Activated CD4-positive, alpha-beta T cell treated with anti-CD3 and anti-CD28 coated beads, Interleukin-10, Interleukin-2, amounts not matched to agents 100 ng/mL and 50 ng/mL, durations not matched to agents 16 hours and 8 hours (primary cell): ENCODE measurements at places on chromosomes 2 and 18.
A peak's percentile ranks its signal among the peaks of the same experiment; 100 is the strongest.

DNA sequence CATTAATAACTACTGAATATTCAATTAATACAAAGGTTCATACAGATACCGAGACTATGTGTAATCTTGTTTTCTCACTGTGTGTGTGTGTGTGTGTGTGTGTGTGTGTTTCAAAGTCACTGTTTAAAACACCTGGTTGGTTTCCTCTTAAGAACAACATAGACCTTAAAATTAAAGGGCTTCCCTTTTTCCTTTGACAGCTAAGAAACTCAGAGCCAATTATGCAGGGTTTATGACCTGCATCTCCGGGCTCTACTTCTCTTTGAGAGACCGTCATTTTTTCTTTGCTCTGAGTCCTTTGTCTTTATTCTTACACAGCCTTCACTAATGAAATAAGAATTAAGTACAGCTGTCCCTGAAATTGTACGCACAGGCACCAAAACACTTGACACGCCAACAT is 145.6 kb downstream of the HDAC4 start:
- no peak for DNase-seq

- no peak for DNase-seq
Observed at GRCh38 chr2:104408266-104408665, 445.6 kb upstream of the POU3F3 start.

GRCh38 chr18:28961669-28962228 is 784.8 kb upstream of the CDH2 start:
- peak; percentile 19 for DNase-seq

DNA sequence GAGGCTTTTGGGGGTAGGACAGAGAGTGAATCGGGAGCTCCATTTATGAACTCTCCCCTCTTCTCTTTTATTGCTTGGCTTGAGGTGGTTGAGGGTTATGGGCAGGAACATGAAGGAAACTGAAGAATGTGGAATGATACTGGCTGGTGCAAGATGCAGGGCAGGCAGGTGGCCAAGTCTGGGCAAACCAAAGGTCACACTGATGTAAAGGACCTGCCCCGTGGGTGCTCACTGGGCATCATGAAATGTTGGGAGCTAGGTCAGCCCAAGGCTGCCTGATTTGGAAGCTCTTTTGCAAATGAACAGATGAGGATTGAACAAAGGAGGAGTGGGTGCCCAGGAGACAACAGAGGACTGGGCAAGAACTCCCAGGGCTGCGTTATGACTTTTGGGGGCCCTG is 328.9 kb downstream of the CLIP4 start:
- no peak for DNase-seq

GRCh38 chr2:211928201-211928600 is 610.4 kb downstream of the ERBB4 start:
- no peak for DNase-seq

GRCh38 chr2:121178730-121179129 is 106.3 kb downstream of the TFCP2L1 start:
- no peak for DNase-seq

DNA sequence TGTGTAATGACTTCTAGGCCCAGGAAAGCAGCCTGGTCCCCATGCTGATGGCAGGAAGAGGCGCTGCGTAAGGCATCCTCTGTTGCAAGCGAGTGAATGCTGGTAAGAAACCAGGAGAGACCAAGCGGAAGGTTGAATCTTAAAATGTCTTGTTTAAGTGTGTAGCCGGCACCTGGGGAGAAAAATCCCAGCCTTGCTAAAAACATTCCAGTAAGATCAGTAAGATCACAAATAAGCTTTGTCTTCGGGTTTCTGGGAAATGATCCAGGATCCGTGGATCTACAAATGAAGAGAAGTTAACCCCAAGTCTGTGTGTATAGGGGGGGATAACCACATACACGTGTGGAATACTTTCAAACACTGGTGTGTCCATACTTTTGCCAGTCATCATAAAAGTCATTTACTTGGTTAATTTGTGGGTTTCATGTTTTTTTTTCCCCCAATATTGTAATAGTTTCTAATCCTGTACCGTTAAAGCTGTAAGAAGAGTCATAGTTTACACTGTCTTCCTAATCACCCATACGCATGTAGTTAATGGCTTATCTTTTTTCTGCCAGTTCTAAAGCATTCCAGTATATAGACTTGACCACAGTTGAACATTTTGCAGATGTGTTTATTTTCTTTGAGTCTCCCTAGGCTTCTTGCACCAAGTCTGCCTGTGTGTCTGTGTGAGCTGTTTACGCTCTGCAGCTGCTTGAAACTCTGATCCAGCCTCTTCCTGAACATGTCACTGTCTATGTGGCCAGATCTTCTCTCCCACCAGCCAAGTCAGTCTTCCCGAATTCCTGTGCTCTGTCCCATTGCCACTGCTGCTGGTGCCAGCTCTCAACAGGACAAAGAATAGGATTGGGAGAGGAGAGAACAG is 135.9 kb upstream of the ARL4C start:
- DNase-seq, result no peak

- no peak for DNase-seq
Observed at GRCh38 chr2:35415282-35415681, 940.3 kb upstream of the CRIM1 start.

DNA sequence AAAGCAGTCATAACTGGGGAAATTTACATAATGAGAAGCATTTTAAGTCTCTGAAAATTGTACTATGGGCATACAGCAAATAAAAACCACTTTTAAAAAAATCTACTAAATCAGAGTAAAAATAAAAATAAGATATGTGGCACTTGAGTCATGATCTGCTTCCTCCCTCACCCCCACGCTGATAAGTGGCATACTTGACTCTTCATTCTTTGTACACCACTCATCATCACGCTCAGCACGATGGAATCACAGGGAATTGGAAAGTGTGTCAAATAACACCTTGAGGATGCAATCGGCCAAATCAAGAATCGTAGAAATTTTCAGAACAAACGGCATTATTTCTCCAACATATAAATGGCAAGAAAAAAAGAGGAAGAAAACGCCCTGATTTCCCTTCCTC is 41.1 kb upstream of the REG3G start:
- DNase-seq, result no peak

GRCh38 chr2:73827018-73827417 is 1.7 kb upstream of the STAMBP start:
- peak; percentile 42 for DNase-seq

GRCh38 chr2:22867973-22868372 is 517.0 kb upstream of the KLHL29 start:
- DNase-seq, result no peak

DNA sequence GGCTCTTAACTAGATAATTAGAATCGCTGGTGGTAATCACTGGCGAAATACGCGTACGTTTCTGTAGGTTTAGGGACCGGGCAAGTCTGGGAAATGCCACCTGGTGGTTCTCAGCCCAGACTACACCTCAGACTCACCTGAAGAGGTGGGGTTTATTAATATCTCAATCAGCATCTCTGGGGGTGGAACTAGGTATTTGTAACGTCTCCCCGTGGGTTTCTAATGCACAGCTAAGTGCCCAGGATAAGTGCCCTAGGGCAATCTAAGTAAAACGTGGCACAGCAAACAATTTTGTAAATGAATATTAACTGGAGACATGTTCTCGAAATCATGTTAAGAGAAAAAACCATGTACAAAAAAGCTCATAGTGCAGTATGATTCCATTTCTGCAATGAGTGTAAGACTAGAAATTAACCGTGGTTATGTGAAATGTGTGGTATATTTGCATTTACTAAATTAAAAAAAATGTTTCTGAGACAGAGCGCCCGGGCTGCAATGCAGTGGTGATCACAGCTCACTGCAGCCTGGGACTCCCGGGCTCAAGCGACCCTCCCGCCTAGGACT is 760 bp upstream of the CNOT11 start:
- DNase-seq, result peak; percentile 22

DNA sequence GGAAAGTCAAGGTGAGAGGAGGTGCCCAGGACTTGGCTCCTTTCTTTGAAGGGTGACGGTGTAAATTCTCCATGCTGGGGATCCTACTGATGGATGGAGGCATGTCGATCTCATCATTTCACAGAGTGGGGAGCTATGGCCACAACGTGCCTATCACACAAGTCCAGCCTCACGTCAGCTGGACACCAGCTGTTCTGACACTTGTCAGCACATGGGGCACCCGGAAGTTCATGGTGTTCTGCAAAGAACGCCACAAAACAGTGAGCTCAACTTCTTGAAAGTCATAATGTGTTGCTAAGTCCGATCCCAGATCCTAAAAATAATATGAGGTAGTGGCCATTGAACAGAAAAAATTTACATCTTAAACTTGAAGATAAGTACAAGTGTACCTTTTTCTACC is 12.3 kb downstream of the PAX8 start:
- DNase-seq, result no peak

GRCh38 chr2:28621172-28622100 is 125.6 kb downstream of the PLB1 start:
- peak; percentile 82 for DNase-seq

DNA sequence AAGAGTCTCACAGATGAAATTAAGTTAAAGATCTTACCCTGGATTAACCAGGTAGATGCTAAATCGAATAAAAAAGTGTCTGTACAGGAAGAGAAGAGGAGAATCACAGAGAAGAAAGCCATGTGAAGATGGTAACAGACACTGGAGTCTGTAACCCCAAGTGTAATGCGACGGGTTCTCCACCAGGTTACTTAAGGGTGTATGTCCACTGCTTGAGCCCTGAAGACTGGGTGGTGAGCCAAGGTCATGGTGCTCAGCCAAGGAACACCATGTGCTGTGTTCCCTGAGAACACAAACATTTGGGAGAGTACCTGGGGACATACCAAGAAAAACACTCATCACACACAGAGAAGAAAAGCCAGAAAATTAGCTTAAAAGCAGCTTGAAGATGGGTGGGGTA is 8.2 kb upstream of the ACADL start:
- DNase-seq, result no peak

- no peak for DNase-seq
Observed at GRCh38 chr2:39755466-39755865, 23.6 kb downstream of the THUMPD2 start.

GRCh38 chr18:6666012-6666685 is 63.4 kb upstream of the ARHGAP28 start:
- no peak for DNase-seq

DNA sequence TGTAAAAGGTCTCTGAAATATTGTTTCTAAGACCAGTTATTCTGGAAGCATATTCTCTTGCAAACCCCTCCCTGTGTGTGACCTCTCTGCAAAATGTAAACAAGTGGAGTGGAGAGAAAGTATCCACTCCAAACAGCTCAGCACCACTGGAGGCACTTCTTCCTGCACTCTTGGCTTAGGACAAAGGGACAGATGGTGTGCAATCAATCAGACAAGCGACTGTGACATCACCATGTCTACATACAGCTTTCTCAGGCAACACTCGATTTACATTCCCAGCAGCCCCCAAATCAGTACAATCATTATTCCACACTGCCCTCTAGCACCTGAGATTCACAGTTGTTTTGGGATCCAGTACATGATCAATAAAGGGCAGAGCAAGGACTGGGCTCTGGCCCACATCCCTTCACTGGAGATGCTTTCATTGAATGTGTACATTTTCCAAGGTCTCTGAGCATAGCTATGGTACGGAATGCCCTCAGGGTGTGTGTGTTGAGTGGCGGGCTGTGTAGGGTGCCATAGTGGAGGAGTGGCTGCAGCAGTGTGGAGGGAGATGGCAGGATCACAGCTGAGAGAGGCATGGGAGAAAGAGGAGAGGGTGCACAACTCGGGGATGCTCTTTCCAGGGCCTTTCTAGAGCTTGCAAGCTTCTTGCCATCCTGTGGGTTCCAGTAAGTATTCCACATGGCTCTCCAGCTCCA is 311.8 kb upstream of the ST6GAL2 start:
- no peak for DNase-seq

DNA sequence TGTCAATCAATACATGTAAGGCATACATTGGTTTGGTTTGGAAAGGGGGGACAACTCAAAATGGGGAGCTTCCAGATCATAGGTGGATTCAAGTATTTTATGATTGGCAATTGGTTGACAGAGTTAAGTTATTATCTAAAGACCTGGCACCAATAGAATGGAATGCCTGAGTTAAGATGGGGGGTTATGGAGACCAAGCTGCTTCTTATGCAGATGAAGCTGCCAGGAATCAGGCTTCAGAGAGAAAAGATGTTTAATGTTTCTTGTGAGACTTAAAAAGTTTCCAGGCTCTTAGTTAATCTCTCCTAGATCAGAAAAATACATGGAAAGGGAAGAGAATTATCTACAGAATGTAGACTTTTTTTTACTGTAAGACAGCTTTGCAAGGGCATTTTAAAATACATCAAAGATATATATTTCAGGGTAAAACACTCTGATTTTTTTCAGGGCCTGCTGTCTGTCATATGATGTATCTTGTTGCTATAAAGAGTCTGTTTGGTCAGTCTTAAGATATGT is 1343.2 kb upstream of the LRRTM1 start:
- DNase-seq, result no peak

GRCh38 chr2:86791573-86791972 is 860 bp upstream of the CD8A start:
- no peak for DNase-seq

GRCh38 chr2:213740453-213740852 is 456.2 kb downstream of the SPAG16 start:
- no peak for DNase-seq

GRCh38 chr2:207319316-207319715 is 153.6 kb upstream of the KLF7 start:
- no peak for DNase-seq

DNA sequence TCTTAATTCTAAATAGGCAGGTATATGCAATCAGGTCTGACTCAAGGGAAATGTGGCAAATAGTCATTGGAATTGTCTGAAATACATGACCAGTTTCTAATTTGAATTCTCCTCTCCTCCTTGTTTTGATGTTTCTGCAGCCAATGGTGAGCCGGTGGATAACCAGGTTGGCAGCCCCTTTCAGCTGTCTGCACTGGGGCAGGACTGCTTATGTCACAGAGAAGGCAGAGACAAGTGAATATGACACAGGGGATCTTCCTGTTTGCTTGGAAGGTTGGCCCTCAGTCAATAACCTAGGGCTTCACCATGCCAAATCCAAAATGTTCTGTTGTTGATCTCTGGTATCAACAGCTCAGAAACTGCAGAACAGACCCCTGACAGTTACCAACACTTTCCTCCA is 12.1 kb downstream of the MYT1L start:
- DNase-seq, result no peak

- no peak for DNase-seq
Observed at GRCh38 chr2:170771421-170771937, 1.3 kb downstream of the ERICH2 start.

- peak; percentile 16 for DNase-seq
Observed at GRCh38 chr18:74679679-74680076, 82.0 kb downstream of the ZNF407 start.

- no peak for DNase-seq
Observed at GRCh38 chr18:37289423-37289822, 276.2 kb downstream of the CELF4 start.

DNA sequence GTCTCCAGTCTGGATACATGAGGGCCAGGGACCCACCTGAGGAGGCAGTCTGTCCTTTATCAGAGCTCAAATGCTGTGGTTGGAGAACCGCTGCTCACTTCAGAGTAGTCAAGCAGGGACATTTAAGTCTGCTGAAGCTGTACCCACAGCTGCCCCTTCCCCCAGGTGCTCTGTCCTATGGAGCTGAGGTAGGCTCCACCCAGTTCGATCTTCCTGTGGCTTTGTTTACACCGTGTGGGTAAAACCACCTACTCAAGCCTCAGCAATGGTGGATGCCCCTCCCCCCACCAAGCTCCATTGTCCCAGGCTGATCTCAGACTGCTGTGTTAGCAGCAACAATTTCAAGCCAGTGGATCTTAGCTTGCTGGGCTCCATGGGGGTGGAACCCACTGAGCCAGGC is 731.4 kb upstream of the HS6ST1 start:
- no peak for DNase-seq

- DNase-seq, result no peak
Observed at GRCh38 chr2:28084564-28084963, 194.0 kb downstream of the BABAM2 start.
